NCI-H1930 (cell line): ENCODE measurements at places on chromosomes 3 and 15.

GRCh38 chr15:68788264-68788624 lies 32.5 kb downstream of the ANP32A start:
- DNase-seq: no peak

GRCh38 chr3:40055361-40055760 lies 246.0 kb downstream of the MYRIP start:
- DNase-seq: no peak

DNA sequence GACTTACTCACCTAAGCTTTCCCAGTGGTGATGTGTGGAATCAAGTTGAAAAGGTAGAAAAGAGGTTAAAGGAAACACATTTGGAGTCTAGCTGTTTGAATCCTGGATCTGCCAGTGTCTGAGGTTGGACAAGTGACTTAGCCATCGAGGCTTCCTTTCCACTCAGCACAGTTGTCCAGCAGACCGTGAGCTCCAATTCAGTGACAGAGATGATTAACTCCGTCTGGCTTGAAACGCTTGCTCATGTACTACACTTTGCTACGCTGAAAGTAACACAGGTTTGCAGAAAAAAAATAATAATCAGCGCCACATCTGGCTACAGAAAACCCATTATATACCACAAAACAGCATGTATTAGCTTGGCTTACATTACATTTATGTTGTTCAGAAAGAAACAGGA lies 364.9 kb upstream of the MCTP2 start:
- no peak for DNase-seq

DNA sequence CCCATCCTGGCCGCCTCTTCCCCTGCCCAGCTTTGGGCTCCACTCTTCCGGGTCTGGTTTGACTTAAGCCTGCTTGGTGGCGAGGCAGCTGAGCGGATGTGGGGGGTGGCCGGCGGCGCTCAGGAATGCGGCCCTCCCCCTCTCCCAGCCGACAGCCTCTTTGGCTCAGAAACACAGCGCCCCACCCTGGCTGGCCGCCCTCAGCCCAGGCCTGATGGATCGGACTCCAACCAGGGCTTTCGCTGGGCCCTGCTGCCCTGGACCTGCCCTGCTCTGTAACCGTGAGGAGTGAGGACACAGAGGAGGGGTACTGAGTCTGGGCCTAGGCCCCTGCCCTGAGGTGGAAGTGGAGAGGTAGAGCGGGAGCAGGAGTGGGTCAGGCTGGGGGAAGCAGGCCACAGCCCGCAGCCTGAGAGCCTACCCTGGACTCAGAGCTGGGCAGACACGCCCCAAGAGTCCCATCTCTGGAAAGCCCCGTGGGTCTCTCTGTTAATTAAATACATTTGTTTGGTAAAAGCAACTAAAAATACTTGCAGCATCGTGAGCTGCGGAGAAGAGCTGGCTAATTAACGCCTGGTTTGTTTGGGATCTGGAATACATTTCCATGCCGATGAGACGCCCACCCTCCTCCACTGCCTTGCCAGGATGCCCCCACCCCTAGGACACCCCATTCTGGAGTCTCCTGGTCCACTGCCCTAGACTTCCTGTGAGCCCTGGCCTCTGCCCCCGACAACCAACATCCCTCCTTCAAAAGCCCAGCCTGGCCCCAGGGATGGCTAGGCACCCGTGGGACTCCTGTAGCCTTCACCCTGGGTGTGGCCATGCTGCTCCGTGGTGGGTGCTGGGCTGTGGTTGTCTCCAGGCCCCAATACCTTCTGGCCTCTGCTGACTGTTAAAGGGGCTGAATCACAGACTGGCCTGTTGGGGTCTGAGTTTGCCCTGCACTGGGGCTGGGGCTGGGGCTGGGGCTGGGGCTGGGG lies 19.6 kb downstream of the PLXNA1 start:
- DNase-seq: no peak

GRCh38 chr3:186322761-186323160 lies 39.3 kb downstream of the DGKG start:
- DNase-seq: no peak

DNA sequence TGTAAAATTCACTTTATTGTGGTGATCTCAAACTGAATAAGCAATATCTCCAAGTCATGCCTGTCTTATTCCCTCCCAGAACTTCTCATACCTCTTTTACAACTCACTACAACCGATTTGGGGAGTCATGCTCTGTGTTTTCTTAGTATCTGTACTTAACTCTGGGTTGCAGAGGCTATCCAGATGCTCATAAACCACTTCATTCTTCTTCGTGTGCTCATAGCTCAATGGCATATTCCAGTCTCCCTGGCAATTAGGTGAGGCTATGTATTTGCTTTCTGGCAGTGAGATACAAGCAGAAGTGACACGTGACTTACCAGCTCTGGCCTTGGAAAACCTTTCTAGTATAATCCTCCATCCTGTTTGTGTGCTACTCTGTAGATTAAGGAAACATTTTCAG lies 360.9 kb downstream of the ZNF385D start:
- no peak for DNase-seq

- no peak for DNase-seq
Observed at GRCh38 chr3:124877674-124878073, 9.5 kb downstream of the ITGB5 start.

- no peak for DNase-seq
Observed at GRCh38 chr3:189630767-189631372, 319 bp upstream of the TP63 start.

- DNase-seq: no peak
Observed at GRCh38 chr15:46636206-46636605, 1001.4 kb downstream of the SQOR start.

DNA sequence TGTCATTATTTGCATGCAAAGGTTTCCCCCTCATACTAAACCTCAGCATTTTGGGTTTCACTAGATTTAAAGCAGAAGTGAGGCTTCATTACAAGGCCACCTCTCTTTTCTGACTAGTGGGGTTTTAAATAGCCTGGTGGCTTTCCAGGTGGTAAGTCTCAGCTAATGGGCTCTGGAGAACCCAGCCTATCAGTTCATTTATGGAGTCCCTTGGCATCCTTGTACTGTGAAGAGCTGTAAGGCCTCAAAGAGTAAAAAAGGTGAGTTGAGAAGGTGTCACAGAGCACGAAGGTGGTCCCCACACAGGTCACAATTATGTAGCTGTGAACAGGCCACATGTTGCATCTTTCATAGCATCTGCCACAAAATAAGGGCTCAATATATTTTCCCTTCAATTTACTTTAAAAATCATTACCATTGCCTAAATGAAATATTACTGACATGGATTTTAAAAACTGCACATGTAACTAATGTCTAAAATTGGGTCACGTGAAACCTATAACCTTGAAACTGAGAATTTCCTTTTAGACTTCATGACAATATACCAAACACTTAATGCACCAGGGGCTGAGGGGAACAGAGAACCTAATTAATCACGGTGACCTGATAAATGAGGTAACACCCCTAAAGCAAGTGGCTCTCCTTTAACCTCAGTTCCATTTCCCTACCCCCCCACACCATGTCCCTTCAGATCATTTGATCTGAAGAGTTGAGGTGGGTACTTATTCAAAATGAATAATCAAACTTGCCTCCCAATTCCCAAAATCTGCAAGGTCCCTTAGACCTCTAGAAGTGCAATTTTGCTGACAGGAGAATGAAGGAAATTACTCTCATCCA lies 1.3 kb downstream of the NGLY1 start:
- no peak for DNase-seq
